Chondrocyte (in vitro differentiated cells): ENCODE measurements at places on chromosomes 6 and 20. TPM values are rescaled to one million over a fixed set of nuclear protein-coding genes. Genes with fewer than 3 reads are reported as not detected.

The SMIM26 gene
- total RNA-seq = 37.9 to 47.7 TPM (median 39.6 TPM) in 3 replicates

The TXLNB gene
- total RNA-seq = 0.05 to 0.46 TPM (median 0.10 TPM) in 3 replicates

The HDGFL1 gene
- not detected in 3 replicates for total RNA-seq

The MCCD1 gene
- not detected in 3 replicates for total RNA-seq

The HLA-DOB gene
- 0.25 to 0.56 TPM in 2 of 3 replicates, not detected in the other for total RNA-seq

The SLC17A2 gene
- total RNA-seq = not detected in 3 replicates

The VNN1 gene
- total RNA-seq = not detected in 3 replicates

The DBNDD2 gene
- total RNA-seq = 11.3 to 47.0 TPM (median 46.6 TPM) in 3 replicates

The IL20RA gene
- total RNA-seq = 0.22 TPM in 1 of 3 replicates, not detected in the others

The COL9A1 gene
- total RNA-seq = 0.27 to 0.69 TPM in 2 of 3 replicates, not detected in the other

The HFE gene
- 6.1 to 7.5 TPM (median 6.4 TPM) in 3 replicates for total RNA-seq

The MOG gene
- total RNA-seq = 0.82 TPM in 1 of 3 replicates, not detected in the others

The LPIN3 gene
- total RNA-seq = 3.3 to 5.1 TPM (median 3.5 TPM) in 3 replicates

The PRR18 gene
- 0.36 to 0.70 TPM in 2 of 3 replicates, not detected in the other for total RNA-seq

The CST7 gene
- total RNA-seq = not detected in 3 replicates

The MAP3K5 gene
- total RNA-seq = 2.1 to 5.1 TPM (median 4.6 TPM) in 3 replicates

The PRDM13 gene
- total RNA-seq = not detected in 3 replicates

The VSTM2L gene
- 6.8 to 24.5 TPM (median 7.3 TPM) in 3 replicates for total RNA-seq
